Eye (tissue), 1 donor: ENCODE measurements at places on chromosomes 3 and 15.

DNA sequence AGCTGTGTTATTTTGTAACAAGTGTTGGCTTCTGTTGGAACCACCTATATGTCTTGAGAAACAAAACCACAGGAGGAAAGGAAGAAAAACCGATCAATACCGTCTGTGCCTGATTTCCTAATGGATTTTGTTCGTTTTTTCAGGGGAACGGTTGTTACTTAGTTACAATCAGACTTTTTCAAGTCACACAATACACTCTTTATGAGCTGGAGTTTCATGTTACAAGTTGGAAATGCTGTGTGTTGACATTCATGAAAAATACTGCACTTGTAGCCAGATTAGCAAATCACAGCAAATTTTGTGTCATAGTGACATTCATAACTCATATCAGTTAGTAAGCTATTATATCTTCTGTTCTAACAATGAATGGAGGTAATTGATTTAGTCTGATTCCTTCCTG, 78.9 kb downstream of the SLTM start:
- DNase-seq = no peak

- no peak for DNase-seq
Measured at GRCh38 chr15:89599021-89599420, 23.8 kb downstream of the TICRR start.

GRCh38 chr3:174792864-174793263, 66.3 kb upstream of the NAALADL2 start:
- DNase-seq = no peak

DNA sequence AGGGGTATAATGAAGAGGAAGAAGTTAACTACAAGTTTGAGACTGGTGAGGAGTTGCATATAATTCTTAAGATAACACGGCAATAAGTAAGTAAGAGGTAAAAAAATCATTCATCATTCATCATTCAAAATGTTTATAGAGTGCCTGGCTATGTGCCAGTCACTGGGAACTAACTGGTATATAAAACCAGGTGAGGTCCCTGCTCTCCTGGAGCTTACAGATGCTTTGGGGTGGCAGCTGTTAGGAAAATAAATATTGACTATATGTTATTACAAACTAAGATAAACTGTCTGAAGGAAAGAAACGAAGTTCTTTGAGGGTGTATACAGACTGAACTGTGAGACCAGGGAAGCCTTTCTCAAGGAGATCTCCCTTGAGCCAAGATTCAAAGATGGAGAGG, 2.9 kb downstream of the CASR start:
- DNase-seq = no peak

- no peak for DNase-seq
Measured at GRCh38 chr3:158205994-158206393, 96.1 kb downstream of the RSRC1 start.

DNA sequence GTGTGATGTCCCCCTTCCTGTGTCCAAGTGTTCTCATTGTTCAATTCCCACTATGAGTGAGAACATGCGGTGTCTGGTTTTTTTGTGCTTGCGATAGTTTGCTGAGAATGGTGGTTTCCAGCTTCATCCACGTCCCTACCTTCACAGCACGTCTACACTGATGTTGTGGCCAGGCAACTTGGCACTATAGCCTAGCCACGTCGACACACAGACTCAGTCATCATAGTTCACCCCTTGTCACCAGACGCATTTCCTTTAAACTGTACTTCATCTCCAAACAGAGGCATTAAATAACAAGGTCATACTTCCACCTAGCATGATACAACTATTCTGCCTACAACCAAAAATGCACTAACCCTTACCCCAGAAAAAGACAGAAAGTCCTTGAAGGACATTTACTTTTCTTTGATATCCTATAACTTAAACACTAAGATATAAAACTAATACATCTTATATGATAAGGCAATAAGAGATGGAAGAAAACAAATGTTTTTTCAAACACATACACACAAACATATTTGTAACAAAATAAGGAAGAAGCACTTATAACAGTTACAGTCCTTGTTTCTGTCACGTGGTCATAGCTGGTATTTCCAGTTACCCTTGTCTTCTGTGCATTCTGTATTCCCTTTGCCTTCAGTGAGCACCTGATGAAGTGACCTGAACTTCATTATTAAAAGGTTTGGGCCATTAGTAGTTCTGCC, 121.4 kb downstream of the KLF13 start:
- DNase-seq = no peak

DNA sequence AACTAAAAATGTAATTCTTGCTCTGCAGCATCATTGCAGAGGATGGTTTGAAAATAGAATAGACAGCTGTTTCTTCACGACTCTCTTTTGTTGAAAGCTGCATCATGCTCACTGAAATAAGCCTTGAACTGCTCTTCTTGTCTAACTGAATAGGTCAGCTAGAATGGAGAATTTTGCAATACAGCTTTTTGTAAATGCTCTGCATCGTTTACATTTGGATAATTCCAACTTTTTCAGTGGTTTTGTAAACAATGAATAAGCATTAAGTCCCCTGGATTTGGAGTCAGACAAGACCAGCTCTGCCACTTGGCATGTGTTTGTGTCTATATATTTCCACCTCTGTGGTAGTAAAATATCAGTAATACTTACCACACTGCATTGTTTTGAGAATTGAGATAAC, 95.2 kb downstream of the PLSCR2 start:
- no peak for DNase-seq

- DNase-seq = peak; percentile 90
Measured at GRCh38 chr3:194003114-194004057, 132.6 kb upstream of the HES1 start.

GRCh38 chr3:52891615-52892081, 5.7 kb downstream of the STIMATE start:
- peak; percentile 41 for DNase-seq

DNA sequence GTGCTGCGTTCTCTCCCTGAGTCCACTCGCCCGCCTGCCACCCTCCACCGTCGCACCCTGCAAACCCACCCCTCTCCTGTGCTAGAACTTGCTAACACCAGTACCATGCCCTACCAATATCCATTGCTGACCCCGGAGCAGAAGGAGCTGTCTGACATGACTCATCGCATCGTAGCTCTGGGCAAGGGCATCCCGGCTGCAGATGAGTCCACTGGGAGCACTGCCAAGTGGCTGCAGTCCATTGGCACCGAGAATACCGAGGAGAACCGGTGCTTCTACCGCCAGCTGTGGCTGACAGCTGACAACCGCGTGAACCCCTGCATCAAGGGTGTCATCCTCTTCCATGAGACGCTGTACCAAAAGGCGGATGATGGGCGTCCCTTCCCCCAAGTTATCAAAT, 4.9 kb upstream of the ALAS1 start:
- DNase-seq = no peak

DNA sequence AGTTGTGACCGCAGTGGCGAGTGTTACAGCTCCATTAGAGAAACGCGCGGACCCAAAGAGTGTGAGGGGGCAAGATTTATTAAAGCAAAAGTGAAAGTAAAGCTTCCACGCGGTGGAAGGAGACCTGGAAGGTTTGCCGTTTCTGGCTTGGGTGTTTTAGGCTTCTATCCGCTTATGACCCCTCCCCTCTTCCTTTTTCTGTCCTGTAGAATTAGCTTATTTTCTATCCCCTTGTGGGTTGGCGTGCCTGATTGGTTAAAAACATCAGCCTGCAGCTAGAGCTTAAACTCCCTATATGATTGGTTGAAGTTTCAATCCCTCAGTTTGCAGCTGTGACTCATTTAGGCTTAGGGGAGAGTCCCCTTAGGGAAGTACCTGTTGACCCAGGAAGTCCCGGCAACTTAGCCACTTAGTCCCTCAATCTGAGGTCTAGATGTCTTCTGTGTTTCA, 39.6 kb downstream of the C3orf38 start:
- DNase-seq = no peak

DNA sequence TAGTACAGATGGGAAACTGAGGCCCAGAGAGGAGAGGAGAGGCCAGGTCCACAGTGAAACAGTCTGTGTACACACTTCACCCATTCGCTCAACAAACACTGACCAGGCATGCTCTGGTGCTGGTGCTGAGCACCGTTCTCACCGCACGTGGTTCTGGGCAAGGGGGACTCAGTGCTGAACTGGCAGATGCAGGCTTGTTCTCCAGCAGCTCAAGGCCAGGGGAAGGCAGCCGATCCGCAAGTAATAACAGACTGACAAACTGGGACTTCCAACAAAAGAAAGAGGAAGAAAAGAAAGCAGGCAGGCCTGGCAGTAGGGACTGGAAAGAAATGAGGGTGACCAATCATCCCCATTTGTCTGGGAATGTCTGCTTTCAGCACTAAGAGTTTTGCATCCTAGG, 25.6 kb upstream of the LINGO1 start:
- no peak for DNase-seq
